ENCODE measurements at places on chromosomes 2 and 18. TPM values are rescaled to one million over a fixed set of nuclear protein-coding genes. Genes with fewer than 3 reads are reported as not detected.

SERPINB4 gene
- not detected for total RNA-seq

SLC14A1 gene
- 0.50 TPM for total RNA-seq

G6PC2 gene
- total RNA-seq = 1.1 TPM

MALT1 gene
- 30.3 TPM for total RNA-seq

TMEM247 gene
- 18.5 TPM for total RNA-seq

- H3K4me1 ChIP-seq = peaks cover 20% of the 10 kb centered on the region
- no peaks in the 10 kb centered on the region for H3K27me3 ChIP-seq
- no peak overlapping the region for H3K27ac ChIP-seq
- DNase-seq = no peak
- H3K4me3 ChIP-seq = no peak overlapping the region
Observed at GRCh38 chr2:109611467-109612095, 2.2 kb downstream of the SEPTIN10 start.

GRCh38 chr2:28444956-28445355 lies 50.9 kb upstream of the PLB1 start:
- no peak for DNase-seq
- H3K4me1 ChIP-seq = no peaks in the 10 kb centered on the region

GRCh38 chr2:53317861-53318260 lies 449.7 kb upstream of the CHAC2 start:
- no peaks in the 10 kb centered on the region for H3K4me1 ChIP-seq
- H3K4me3 ChIP-seq = no peak overlapping the region
- no peak for DNase-seq
- H3K27me3 ChIP-seq = no peaks in the 10 kb centered on the region

GRCh38 chr2:7450833-7451190 lies 533.6 kb downstream of the RNF144A start:
- no peak overlapping the region for H3K4me3 ChIP-seq
- H3K27ac ChIP-seq = no peak overlapping the region
- no peaks in the 10 kb centered on the region for H3K36me3 ChIP-seq

- H3K27ac ChIP-seq = no peak overlapping the region
- H3K4me1 ChIP-seq = no peaks in the 10 kb centered on the region
- no peaks in the 10 kb centered on the region for H3K36me3 ChIP-seq
- no peak for DNase-seq
- H3K4me3 ChIP-seq = no peak overlapping the region
- H3K27me3 ChIP-seq = no peaks in the 10 kb centered on the region
Observed at GRCh38 chr2:149552226-149552625, 35.3 kb downstream of the MMADHC start.

- H3K36me3 ChIP-seq = no peaks in the 10 kb centered on the region
- H3K27ac ChIP-seq = no peak overlapping the region
Observed at GRCh38 chr2:11827547-11827946, 81.1 kb downstream of the LPIN1 start.

- no peak for DNase-seq
- H3K27ac ChIP-seq = no peak overlapping the region
- H3K36me3 ChIP-seq = no peaks in the 10 kb centered on the region
- no peaks in the 10 kb centered on the region for H3K27me3 ChIP-seq
Observed at GRCh38 chr2:22027345-22028005, 903.7 kb downstream of the TDRD15 start.

GRCh38 chr18:69612242-69612641 lies 211.6 kb downstream of the DOK6 start:
- no peaks in the 10 kb centered on the region for H3K27me3 ChIP-seq
- no peak overlapping the region for H3K27ac ChIP-seq
- H3K4me1 ChIP-seq = no peaks in the 10 kb centered on the region

GRCh38 chr2:121372082-121372481 lies 87.1 kb upstream of the TFCP2L1 start:
- no peak overlapping the region for H3K27ac ChIP-seq
- no peaks in the 10 kb centered on the region for H3K36me3 ChIP-seq
- H3K27me3 ChIP-seq = no peaks in the 10 kb centered on the region
- no peak overlapping the region for H3K4me3 ChIP-seq
- H3K4me1 ChIP-seq = peaks cover 9% of the 10 kb centered on the region

- no peaks in the 10 kb centered on the region for H3K36me3 ChIP-seq
- H3K4me1 ChIP-seq = peaks cover 16% of the 10 kb centered on the region
- DNase-seq = no peak
- peak overlapping the region; percentile 4 for H3K27ac ChIP-seq
- H3K4me3 ChIP-seq = no peak overlapping the region
- no peaks in the 10 kb centered on the region for H3K27me3 ChIP-seq
Observed at GRCh38 chr2:168663993-168664392, 138.4 kb upstream of the NOSTRIN start.

- DNase-seq = no peak
- H3K27ac ChIP-seq = no peak overlapping the region
- H3K4me1 ChIP-seq = no peaks in the 10 kb centered on the region
- no peak overlapping the region for H3K4me3 ChIP-seq
Observed at GRCh38 chr2:49035481-49035880, 118.8 kb downstream of the FSHR start.

DNA sequence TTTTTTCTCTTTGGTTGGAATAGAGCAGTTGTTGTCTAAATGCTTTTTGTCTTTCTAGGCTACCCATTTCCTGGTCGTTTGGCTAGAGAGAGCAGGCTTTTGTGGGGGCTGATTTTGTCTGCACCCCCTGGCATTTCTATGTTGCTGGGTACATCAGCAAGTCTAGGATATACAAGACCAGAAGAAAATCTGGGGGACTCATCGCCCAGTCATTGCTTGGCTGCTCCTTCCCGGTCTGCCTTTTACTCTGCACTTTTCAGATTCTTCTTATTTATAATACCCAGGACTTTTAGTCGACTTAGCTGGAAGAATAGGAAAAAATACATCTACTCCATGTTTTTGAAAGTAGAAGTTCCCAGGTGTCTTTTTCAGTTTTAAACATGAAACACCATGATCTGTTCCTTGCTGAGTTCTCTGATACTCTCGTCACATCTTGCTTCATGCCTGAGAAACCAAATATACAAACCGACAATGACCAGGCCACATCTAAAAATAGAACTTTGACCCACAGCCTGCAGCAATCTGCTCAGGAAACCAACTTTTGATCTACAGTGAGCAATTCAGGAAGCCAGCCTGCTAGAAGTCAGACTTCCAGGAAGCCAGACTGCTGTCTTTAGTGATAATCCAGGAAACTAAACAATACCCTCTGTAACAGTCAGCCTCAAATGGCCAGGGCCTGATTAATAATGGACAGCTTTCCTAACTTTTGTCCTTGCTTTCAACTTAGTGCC lies 163.8 kb upstream of the MEX3C start:
- no peaks in the 10 kb centered on the region for H3K36me3 ChIP-seq
- no peak for DNase-seq
- no peaks in the 10 kb centered on the region for H3K27me3 ChIP-seq
- H3K4me1 ChIP-seq = no peaks in the 10 kb centered on the region
- H3K27ac ChIP-seq = no peak overlapping the region
- no peak overlapping the region for H3K4me3 ChIP-seq

- H3K27me3 ChIP-seq = no peaks in the 10 kb centered on the region
- H3K36me3 ChIP-seq = no peaks in the 10 kb centered on the region
- DNase-seq = no peak
- H3K4me3 ChIP-seq = no peak overlapping the region
- H3K27ac ChIP-seq = no peak overlapping the region
Observed at GRCh38 chr2:130377491-130377890, 21.6 kb downstream of the PTPN18 start.
